ENCODE measurements at places on chromosomes 4 and X. TPM values are rescaled to one million over a fixed set of nuclear protein-coding genes. Genes with fewer than 3 reads are reported as not detected.
A peak's percentile ranks its signal among the peaks of the same experiment; 100 is the strongest.

Gene ACE2
- total RNA-seq = not detected

GRCh38 chr4:18057821-18058533 is 36.4 kb upstream of the LCORL start:
- no peak for DNase-seq

Gene CLDN24
- not detected for total RNA-seq

DNA sequence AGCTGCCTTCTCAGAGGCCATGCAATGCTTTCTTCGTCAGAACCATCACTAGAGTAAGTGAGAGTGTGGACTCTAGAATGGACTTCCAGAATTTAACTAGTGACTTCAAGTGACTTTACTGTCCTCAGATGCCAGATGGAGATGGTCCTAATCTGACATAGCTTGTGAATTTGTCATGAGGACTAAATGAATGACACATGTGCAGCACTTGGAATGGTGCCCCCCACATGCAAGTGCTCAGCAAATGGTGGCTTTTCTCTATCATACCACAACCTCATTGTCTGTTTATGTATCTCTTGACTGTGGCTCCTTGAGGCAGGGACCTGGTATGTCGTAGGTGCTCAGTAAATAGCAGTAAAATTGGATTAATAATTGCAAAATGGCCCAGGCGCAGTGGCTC is 91.6 kb upstream of the STX18 start:
- DNase-seq = no peak

Gene PYURF
- total RNA-seq = 151 TPM

Gene RHOXF2
- total RNA-seq = not detected

GRCh38 chr4:89305712-89306437 is 1.7 kb downstream of the GPRIN3 start:
- DNase-seq = no peak

- no peak for DNase-seq
Observed at GRCh38 chr4:158813113-158813512, 44.3 kb downstream of the FNIP2 start.

Gene ATP1B4
- not detected for total RNA-seq

Gene AR
- 7.6 TPM for total RNA-seq

Gene RHOXF1
- not detected for total RNA-seq

DNA sequence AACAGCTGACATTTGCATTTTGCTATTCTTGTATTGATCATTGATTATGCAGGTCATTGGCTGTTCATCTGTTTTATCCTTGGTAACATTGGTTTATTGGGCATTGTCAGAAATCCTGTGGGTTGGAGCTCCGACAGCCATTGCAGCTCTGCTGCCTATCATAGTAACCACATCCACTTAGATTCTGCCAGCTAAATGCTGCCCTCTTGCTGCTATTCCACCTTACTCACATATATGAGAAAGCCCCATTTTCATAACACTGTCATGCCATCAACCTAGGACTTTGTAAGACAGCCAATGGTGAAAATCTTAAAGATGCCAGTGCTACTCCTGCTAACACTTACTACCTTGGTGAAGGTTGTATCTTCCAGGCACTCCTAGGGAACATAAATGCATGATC is 187.3 kb upstream of the CXCL13 start:
- no peak for DNase-seq

- no peak for DNase-seq
Observed at GRCh38 chr4:165450871-165451270, 72.1 kb downstream of the CPE start.

GRCh38 chrX:100720301-100720700 is 11.6 kb downstream of the SYTL4 start:
- DNase-seq = no peak

GRCh38 chrX:111309083-111309482 is 38.8 kb upstream of the CAPN6 start:
- no peak for DNase-seq

Gene PPM1K
- total RNA-seq = 7.3 TPM

Gene AKAP14
- not detected for total RNA-seq

Gene OCRL
- total RNA-seq = 18.5 TPM

- DNase-seq = peak; percentile 63
Observed at GRCh38 chrX:154515966-154516655, at the start of gene FAM3A. Gene FAM3A (minus strand): TSS chrX:154516232. CDS start chrX:154515772, 460 bp downstream.

Gene SLC25A4
- 12.8 TPM for total RNA-seq

DNA sequence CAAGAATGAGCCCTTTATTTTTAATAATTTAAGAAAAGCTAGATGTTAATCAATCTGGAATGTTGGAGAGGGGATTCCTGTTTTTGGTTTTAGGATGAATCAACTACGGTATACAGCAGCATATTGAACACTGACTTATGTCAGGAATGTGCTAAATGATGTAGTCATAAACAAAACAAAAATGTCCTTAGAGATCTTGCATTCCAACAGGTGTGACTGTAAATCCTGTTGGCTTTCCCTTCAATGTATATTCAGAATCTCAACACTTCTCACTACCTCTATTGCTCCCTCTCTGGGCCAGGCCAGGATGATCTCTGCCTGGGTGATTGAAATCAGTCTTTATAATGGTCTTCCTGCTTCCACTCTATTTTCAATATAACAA is 37.8 kb upstream of the BDH2 start:
- DNase-seq = no peak

Gene HSPA4L
- total RNA-seq = 7.2 TPM

Gene STS
- total RNA-seq = 2.9 TPM

Gene CYSLTR1
- not detected for total RNA-seq

DNA sequence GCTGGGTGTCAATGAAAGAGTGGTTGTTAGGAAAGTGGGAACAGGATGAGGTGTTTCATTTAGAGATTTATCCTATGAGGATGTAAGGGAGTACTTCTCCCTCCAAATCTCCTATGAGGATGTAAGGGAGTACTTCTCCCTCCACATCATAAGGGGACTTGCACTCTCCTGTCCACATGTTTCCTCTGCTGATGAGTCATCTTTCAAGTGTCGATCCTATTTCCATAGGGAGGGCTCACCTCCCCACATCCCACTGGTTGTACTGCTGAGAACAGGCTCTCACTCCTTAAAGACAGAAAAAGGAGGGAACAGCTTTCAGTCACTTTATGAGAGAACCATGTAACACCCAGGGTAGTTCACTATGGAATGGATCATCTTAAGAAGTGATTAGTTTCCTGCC is 65.0 kb downstream of the INPP4B start:
- peak; percentile 6 for DNase-seq

DNA sequence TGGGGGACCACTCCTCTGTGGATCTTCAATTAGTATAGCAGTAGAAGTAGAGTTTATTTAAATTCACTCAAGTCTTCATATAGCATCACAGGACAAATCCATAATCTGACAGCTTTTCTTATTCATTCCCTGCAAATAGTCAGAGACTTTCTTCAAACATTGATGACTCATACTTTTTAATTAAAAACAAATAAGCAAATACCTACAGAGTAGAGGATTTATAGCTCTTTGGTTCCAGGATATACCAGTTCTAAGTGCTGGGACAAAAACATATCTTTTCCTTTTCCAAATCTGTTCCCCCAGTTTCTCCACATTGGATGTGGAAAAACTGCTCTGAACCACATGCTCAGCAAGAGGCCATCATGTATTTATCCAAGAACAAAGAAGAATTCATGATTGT is 24.1 kb downstream of the EMCN start:
- no peak for DNase-seq
